ENCODE measurements at places on chromosomes 13 and 19. TPM values are rescaled to one million over a fixed set of nuclear protein-coding genes. Genes with fewer than 3 reads are reported as not detected.

POU4F1 gene
- not detected for total RNA-seq

ZNF442 gene
- 6.3 TPM for total RNA-seq

TMEM255B gene
- total RNA-seq = 1.0 TPM

ELSPBP1 gene
- not detected for total RNA-seq

CEACAM7 gene
- 7.3 TPM for total RNA-seq

ATP8B3 gene
- total RNA-seq = 1.4 TPM

PEX11G gene
- total RNA-seq = 3.8 TPM

LYL1 gene
- total RNA-seq = 1.3 TPM

CYSLTR2 gene
- not detected for total RNA-seq

DNA sequence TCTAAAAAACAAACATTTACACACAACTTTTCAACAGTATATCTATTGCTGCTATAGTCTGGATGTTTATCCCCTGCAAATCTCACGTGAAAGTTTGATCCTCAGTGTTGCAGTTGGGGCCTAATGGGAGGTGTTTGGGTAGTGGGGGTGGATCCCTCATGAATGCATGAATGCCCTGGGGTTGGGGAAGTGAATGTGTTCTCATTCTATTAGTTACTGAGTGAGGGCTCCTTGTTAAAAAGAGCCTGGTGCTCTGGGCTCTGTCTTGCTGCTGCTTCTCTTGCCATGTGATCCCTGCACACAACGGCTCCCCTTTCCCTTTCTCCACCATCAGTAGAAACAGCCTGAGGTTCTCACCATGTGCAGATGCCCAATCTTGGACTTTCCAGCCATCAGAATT, 242.7 kb upstream of the HTR2A start:
- no peak for DNase-seq

DNA sequence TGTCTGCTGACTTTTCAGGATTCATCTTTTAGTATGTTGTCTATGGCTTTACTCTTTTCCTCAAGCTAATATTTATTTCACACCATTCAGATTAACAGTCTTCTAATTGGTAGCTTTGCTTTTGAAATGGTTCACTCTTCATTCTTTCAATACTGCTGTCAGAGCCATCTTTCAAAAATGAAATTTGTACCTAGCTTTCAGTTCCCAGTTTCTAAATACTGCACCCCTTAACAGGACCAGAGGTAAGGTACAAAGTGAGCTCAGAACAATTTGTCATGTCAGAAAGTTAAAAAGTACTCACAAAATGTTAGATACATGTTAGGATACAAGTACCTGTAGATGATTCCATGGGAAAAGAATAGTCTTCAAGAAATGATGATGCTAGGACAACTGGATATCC, 83.0 kb downstream of the FNDC3A start:
- no peak for DNase-seq

- DNase-seq = no peak
Observed at GRCh38 chr13:114118086-114118485, 14.3 kb downstream of the RASA3 start.

DNA sequence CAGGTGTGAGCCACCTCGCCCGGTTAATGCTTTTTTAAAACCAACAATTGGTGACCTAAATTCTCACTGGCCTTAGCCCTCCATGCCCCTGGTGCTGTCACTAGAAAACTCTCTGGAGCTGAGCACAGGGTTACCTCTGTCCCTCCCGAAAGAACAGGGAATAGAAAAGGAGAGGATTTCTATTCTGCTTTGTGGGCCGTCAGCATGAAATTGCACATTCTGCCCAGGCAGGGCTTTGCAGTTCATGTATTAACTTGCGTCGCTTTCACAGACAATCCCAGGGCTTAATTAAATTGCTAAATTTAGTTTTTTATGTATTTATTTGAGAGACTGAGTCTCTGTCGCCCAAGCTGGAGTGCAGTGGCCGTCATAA, 583 bp upstream of the ZNF480 start:
- DNase-seq = no peak

DNA sequence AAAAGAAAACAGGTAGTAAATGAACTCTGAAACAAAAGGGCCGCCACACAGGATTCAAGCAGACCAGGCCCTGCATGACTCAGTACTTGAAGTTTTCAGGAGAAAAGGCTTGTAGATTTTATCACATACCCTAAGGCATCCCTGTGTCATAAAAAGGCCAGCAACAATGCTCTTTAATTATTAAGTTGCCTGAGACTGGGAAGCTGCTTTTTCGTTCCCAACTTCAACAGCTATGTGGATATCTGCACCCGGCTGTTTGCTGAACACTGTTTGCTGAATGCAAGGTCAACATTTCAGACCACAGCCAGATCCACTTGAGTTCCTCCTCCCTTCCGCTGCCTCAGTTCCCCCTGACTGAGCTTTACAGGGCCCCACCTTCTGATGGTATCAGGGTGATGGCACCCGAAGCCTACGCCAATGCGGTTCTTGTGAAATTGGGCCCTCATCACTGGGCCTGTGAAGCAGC, 6.1 kb upstream of the ECH1 start:
- DNase-seq = peak; percentile 79

- peak; percentile 84 for DNase-seq
Observed at GRCh38 chr13:49560270-49561061, 24.9 kb downstream of the RCBTB1 start.

DNA sequence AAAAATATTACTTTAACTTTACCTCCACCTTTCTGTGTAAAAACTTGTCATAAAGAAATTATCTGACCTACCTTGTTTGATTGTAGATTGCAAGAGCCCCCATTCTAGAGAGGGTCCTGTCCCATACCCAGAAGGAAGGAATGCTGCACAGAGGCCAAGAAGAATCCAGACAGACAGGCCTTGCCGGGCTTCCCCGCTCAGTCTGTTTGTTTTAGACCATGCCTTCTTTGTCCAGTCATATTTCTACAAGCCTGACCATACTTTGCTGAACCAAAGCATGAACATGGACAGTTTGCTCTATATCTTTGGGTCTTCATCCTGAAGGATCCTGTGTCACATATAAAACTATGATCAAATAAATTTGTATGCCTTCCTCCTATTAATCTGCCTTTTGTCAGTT, 95.8 kb upstream of the MYCBP2 start:
- DNase-seq = peak; percentile 1

- DNase-seq = no peak
Observed at GRCh38 chr19:29590278-29590677, 15.8 kb upstream of the POP4 start.

GRCh38 chr13:102487330-102487729, 85.5 kb upstream of the FGF14 start:
- DNase-seq = no peak

GRCh38 chr13:83992566-83993358, 110.5 kb upstream of the SLITRK1 start:
- no peak for DNase-seq

- no peak for DNase-seq
Observed at GRCh38 chr13:95455782-95456181, 96.7 kb upstream of the CLDN10 start.

Data from bronchial epithelial cell (primary cell).